Naive thymus-derived CD8-positive, alpha-beta T cell (primary cell): ENCODE measurements at places on chromosomes 3 and 15. TPM values are rescaled to one million over a fixed set of nuclear protein-coding genes. Genes with fewer than 3 reads are reported as not detected.

GPR156 gene
- not detected for total RNA-seq

ATP13A5 gene
- not detected for total RNA-seq

POTEB2 gene
- not detected for total RNA-seq

CCR8 gene
- total RNA-seq: not detected

RHOV gene
- total RNA-seq: not detected

LTK gene
- total RNA-seq: 0.18 TPM

PRRT3 gene
- 6.3 TPM for total RNA-seq

MESP2 gene
- total RNA-seq: not detected

NUTM1 gene
- not detected for total RNA-seq

SLC51B gene
- not detected for total RNA-seq

SLC24A5 gene
- not detected for total RNA-seq

DNA sequence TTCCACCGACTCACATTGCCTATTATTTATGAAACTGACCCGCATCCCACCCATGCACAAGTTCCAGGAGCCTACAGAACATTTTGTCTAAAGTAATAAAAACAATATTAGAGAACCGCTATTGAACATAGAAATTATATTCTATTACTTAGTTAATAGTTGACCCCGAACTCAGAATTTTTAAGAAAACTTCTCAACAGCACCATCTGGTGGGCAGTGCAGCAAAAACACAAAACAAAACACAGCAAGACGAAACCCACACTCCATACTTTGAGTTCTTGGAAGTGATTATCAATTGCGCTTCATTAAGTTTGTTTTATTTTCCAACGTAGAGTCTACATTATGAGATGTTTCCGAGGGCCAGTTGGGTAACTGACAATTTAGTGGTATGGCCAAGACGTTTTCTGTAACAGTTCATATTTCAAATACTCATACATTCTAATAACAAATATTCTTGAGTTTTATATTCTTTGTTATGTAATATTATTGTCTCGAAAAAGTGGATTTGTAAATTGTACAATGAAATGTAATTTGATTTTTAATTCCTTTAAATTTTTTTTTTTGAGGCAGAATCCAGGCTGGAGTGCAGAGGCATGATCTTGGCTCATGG, 24.0 kb upstream of the C3orf70 start:
- DNase-seq: no peak

- no peak for DNase-seq
Observed at GRCh38 chr3:19739504-19739903, 194.5 kb downstream of the EFHB start.

GRCh38 chr3:142947352-142947751, 16.1 kb downstream of the PAQR9 start:
- DNase-seq: no peak

GRCh38 chr15:47812470-47812999, 95.2 kb downstream of the SEMA6D start:
- DNase-seq: no peak

- no peak for DNase-seq
Observed at GRCh38 chr3:12545473-12545791, at the start of gene MKRN2OS. Gene MKRN2OS, minus strand, starts transcription at chr3:12545499. Its CDS starts 35 bp downstream, at chr3:12545464.

GRCh38 chr3:56484525-56485032, 16.3 kb upstream of the ERC2 start:
- no peak for DNase-seq

GRCh38 chr3:64568895-64569517, 118.8 kb downstream of the ADAMTS9 start:
- DNase-seq: no peak

DNA sequence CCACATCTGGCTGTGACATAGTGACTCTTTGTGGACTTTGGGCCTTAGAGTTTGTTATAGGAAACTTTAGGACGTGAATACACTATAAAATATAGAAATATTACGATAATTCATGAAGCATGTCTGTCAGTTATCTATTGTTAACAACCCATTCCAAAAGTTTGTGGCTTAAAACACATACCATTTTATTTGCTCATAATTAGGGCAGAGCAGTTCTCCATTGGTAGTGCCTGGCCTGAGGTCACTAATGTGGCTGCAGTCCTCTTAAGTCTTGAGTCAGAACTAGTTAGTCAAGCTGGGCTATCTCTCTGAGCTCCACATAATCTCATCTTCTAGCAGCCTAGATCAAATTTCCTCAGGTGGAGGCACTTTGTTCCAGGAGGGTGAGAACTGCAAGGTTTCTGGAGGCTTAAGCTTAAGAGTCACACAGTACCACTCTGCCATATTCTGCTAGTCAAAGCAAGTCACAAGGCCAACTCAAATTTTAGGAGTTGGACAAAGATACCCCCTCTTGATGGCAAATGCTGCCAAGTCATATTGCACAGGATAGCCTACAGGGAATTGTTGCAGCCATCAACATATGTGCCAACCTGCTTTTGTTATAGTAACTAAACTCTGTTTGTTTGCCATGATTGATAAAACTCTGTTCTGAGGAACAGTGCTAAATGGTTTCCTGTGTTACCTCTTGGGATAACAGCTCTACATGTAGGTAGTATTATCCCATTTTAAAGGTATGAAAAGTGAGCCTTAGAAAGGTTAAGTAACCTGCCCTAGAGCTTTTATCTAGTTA, 8.7 kb downstream of the ATXN7 start:
- no peak for DNase-seq

DNA sequence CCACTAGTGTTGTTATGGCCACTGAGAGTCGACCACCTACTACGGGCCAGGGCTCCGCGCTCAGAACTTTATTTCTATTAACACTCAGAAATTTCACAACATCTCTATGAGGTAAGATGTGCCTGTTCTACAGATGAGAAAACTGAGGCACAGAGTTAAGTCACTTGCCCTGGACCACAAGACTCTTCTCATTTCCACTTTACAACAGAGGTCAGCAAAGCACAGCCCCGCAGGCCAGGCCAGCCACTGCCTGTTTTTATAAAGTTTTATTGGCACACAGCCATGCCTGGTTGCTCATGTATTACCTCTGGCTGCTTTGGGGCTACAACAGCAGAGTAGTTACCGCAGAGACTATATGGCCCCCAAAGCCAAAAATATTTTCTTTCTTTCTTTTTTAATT, 503.6 kb downstream of the SHQ1 start:
- no peak for DNase-seq

DNA sequence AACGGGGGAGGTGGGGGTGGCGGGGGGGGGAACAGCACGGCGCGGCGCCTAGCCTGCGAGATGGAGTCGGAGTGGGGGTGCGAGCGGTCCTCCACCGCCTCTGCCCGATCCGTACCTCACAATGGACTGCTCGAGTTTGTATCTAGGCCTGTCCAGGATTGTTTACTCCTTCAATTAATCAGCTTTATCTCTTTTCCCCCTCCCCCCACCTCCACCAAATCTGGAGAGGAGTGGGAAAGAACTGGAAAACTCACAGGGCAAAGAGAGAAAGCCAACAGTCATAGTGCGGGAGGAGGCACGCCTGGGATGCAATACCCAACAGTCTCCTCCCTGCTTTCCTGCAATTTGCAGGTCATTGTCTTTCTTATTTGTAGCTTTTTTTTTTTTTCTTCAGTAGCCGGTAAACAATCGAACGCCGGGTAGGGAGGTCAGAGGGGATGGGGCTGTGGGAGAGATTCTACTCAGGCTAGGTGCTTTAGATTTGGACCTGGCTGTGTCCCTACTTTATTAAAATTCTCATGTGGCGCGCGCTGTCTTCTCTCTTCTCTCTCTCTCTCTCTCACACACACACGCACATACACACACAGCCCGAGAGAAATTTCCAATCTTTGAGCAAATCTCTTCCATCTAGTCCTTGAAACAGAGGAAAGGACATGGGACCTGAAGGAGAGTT, 6.9 kb upstream of the MEIS2 start:
- no peak for DNase-seq

DNA sequence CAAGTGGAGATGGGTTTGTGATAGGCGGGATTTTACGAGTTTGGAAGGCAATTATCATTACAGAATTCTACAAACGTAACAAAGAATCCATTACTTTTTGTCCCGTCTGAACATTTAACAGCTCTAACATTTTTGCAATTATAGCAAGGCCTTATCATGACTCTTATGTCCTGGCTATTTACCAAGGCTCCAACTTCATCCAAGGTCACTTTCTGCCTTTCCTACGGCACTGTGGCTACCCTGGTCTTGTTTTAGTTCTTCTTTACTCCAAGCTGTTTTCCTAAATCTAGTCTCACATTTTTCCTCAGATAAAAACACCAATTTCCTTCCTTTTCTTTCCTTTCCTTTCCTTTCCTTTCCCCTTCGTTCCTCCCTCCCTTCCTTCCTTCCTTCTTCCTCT, 33.5 kb upstream of the GRM7 start:
- DNase-seq: no peak

- DNase-seq: no peak
Observed at GRCh38 chr15:57118013-57118799, 199.8 kb downstream of the TCF12 start.

GRCh38 chr15:91224755-91225380, 124.8 kb downstream of the SV2B start:
- no peak for DNase-seq

- no peak for DNase-seq
Observed at GRCh38 chr15:45021348-45021747, 1.6 kb upstream of the SORD start.

- peak; percentile 98 for DNase-seq
Observed at GRCh38 chr3:69051756-69052471, at the start of gene TMF1. Gene TMF1, minus strand, starts transcription at chr3:69052333. Its CDS starts 247 bp downstream, at chr3:69052086.

DNA sequence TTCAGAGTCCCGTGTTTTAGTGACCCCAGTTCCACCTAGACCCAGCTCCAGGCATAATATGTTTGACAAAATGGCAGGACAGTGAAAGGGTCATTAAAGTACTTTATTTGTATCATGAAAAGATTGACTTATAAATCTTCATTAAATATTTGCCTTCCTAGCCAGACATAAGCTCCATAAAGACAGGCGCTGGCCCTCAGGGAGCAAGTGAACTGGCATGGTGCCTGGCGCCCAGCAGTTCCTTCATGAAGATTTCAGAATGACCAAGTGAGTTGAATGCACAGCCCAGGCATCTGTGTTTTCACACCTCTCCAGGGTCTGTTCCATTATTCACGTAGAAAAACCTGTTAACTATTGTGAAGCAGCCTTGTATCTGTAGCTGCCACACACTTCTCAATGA, 166.2 kb downstream of the GAP43 start:
- DNase-seq: no peak

GRCh38 chr3:131350506-131350905, 31.1 kb upstream of the NUDT16 start:
- DNase-seq: no peak

- no peak for DNase-seq
Observed at GRCh38 chr3:192817053-192817452, 89.7 kb upstream of the FGF12 start.

DNA sequence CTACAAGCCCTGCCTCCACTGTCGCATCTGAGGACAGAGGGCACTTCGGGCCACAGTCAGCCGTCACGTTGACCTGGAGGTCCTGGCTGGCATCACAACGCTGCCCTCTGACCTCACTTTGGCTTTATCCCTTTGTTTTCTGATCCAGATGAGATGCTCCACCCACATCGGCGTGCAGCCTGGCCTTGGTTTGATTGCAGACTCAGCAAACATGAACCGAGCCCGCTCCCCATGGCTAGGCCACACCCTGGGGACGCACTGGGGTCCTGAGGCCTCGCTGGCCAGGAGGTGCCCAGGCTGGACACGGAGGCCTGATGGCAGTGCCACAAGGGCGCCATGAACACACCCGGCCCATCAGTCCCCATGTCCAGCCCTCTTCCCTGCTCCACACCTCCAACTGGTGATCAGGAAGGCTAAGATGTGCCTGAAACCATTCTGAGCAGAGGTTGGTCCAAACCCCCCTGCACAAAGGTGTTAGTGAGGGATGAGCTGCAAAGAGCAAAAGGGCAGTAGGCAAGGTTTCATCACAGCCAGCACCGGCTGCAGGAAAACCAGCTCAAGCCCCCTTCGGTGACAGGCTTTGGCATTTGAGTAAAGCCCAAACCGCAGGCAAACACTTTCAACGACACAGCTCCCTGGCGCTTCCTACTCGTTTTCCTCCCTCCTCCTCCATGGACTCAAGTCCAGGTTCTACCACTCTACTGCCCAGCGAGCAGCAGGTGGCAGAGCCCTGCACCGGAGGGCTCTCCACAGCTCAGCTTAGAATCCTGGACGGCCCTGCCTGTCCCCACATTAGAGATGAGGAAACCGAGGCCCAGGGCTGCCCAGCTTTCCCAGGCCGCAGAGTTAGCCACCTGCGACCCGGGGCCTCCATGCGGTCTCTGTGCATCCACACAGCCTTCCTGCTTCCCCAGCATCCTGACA, 165.8 kb downstream of the NUP210 start:
- no peak for DNase-seq

- DNase-seq: no peak
Observed at GRCh38 chr3:127425505-127426443, 137.9 kb upstream of the PRR20G start.

- no peak for DNase-seq
Observed at GRCh38 chr3:134381831-134382442, 7.7 kb upstream of the AMOTL2 start.

DNA sequence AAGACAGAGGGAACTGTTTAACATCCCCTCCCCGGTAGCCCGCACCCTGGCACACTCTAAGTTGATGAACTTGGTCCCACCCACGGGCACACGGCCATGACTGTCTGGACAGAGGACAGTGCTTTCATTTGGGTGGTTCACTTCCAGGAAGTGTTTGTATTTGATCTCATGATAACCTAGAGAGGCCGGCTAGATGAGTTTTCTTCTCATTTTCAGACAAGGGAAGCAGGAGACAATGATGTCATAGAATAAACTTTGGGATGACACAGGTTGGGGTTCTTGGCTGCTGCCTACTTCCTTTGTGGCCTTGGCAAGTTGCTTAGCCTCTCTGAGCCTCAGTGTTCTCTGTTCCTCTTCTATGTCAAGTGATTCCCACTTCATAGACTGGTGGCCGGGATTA, 16.1 kb upstream of the LYSMD4 start:
- no peak for DNase-seq

DNA sequence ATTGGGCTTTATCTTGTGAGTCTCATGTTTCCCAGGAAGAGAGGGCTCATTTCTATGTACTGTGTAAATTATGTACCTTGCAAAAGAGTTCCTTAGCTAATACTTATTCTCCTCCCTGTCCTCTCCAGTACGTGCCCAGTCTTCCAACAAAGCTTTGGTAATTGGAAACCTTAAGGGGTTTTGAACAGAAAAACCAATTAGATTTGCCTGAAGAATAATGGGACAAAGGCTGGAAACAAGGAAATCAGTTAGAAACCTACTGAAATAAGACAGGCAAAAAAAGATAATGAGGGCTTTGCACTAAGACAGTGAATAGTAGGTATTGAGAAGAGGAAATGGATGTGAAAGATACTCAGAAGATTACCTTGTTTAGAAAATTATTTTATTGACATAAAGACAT, 82.5 kb downstream of the SPRED1 start:
- DNase-seq: no peak

DNA sequence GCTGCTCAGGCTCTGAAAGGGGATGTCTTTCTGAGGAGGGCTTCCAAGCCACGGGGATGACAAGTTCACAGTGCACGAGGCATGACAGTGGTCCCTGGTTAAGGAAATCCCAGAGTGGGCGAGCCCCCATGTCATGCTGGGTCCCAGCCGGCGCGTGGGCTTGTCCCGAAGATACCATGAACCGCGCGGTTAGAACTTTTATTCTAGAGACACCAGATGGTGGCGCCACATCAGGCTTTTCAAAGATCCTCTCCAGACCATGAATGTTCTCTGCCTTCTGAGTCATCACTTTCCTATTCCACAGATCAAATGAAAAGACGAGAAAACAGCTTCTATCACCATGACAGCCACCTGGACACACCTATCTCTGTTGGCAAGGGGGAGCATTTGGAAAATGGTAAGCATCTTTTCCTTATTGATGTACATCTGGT, 227.8 kb upstream of the LYSMD4 start:
- DNase-seq: no peak
